ENCODE measurements at places on chromosomes 6 and 20. TPM values are rescaled to one million over a fixed set of nuclear protein-coding genes. Genes with fewer than 3 reads are reported as not detected.

Gene NRSN1
- total RNA-seq = not detected

Gene CCN5
- total RNA-seq = 16.1 TPM

Gene PRDM13
- not detected for total RNA-seq

- no peak for DNase-seq
Measured at GRCh38 chr6:96522465-96523009, 931 bp downstream of the UFL1 start.

- no peak for DNase-seq
Measured at GRCh38 chr6:4295058-4295782, 159.8 kb upstream of the ECI2 start.

GRCh38 chr20:32749914-32750637 is 6.8 kb upstream of the COMMD7 start:
- no peak for DNase-seq

DNA sequence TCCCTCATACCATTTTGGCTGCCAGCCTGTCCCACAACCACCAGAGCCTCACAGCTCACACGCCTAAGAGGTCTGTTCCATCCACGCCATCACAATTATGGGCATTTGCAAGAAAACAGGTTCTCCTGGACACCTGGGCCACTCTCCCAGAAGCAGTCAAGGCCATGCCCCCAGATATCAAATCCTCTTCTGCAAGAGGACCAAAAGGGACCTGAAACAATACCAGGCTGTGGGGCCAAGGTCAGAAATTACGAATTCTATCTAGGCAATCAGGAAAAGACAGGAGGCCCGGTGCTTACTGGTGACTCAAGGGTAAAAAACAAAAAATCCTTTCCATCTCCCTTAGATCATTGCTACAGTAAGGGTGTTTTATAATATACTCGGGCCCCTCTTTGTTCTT is 69.8 kb downstream of the ZMYND8 start:
- DNase-seq = no peak

- no peak for DNase-seq
Measured at GRCh38 chr6:158206740-158207421, 38.7 kb downstream of the GTF2H5 start.

Data from breast epithelium (tissue), 4 donors.